ENCODE measurements at places on chromosomes 16 and 17.

GRCh38 chr17:58969156-58969555 lies 137.5 kb downstream of the TRIM37 start:
- no peak for DNase-seq

GRCh38 chr17:66904760-66905624 lies 59.5 kb upstream of the CACNG4 start:
- no peak for DNase-seq

- no peak for DNase-seq
Measured at GRCh38 chr17:78896834-78897663, 6.0 kb downstream of the CEP295NL start.

DNA sequence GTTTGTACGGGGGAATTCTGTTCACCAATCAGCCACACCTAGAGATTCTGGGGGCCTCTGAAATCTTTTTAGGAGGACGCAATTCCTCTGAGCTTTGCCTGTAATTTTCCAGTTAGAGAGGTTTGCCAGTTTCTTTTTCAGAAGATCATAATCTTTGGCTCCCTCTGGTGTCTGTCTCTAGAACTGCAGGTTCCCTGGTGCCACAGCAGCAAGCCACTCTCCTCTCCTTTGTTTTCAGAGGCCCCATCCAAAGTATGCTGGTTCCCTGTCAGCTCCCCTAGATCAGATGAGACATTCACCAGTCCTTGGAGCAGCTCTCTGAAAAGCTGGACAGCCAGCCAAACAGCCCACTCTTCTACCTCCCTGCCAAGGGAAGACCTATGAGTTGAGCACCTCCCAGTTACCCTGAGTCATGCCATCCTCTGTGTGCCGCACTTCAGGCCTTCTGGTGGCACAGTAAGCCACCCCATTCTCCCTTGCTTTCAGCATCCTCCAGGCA lies 36.1 kb downstream of the RNF112 start:
- DNase-seq = peak; percentile 91

- no peak for DNase-seq
Measured at GRCh38 chr16:526181-527014, 1.1 kb upstream of the CAPN15 start.

GRCh38 chr16:27217256-27217655 lies 13.9 kb downstream of the KDM8 start:
- DNase-seq = peak; percentile 37

- peak; percentile 74 for DNase-seq
Measured at GRCh38 chr17:36629252-36629847, 28.0 kb downstream of the MRM1 start.

DNA sequence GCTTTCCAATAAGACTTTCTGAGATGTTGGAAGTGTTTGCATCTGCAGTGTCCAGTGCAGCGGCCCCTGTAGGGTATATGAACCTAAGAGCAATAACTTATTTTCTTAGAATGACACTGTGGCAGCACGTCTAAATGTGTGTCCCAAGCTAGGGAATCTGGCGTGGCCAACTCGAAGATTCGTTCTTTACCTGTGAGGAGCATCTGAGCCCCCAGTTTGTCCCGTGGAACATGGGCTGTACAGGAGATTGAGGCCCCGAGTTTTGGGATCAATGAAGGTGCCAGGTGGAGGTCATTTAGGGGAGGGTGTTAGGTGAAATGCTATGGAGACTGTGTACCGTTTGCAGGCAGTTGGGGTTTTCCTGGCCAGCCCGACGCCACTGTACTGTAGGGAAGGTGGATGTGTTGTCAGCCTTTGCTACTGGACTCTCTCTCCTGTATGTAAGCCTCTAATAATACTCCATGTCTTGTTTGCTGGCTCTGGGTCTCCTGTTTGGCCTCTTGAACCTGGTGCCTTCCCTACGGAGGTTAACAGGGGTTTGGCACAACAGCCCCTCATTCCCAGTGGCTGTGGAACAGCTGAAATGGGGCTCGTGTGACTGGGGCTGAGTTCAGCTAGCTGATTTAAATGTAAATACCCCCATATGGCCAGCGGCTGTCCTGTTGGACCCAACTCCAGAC lies 45.5 kb upstream of the SDK2 start:
- no peak for DNase-seq

DNA sequence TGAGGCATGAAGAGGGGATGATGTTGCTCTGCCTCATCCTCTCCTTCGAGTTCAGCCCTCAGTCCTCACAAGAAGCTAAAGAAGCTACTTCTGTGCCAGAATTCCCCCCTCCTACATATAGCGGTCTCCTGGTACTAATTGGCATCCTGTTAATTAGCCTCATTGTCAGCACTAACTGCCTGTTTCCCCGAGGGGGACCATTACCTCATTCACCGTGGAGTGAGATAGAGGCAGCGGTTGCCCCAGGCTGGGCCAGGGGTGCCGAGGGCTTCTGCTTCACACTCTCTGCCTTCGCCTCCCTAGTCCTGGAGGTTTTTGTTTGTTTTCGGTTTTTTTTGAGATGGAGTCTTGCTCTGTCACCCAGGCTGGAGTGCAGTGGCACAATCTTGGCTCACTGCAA lies 5.7 kb upstream of the MINK1 start:
- DNase-seq = no peak

DNA sequence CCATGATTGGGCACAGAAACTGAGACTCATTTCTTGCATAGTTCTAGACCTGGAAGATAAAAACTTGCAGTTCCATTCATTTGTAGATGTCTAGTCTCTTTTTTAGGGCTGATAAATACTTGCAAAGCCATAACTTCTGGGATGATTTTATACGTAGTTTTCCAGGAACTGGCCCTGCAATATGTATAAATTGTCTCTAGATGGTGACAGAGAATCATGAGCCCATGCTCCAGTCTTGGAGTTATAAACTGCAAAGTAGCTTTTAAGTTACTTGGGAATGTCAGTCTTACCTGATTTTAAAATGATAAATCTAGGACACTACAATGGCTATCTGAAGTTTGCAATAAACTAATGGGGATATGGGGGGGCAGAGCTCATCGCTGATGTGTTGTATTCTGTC lies 3.0 kb upstream of the ADAMTS18 start:
- DNase-seq = no peak

GRCh38 chr17:6568184-6568758 lies 11.9 kb upstream of the PITPNM3 start:
- DNase-seq = no peak

- no peak for DNase-seq
Measured at GRCh38 chr17:19718613-19719354, 2.4 kb upstream of the SLC47A2 start.

GRCh38 chr17:68576811-68577496 lies 24.2 kb downstream of the FAM20A start:
- DNase-seq = no peak
